NCI-H2029 treated with DMSO at 0.1 percent for 48 hours (cell line): ENCODE measurements at places on chromosomes 1 and 21.
A peak's percentile ranks its signal among the peaks of the same experiment; 100 is the strongest.

- DNase-seq, result no peak
Observed at GRCh38 chr1:3364983-3365382, 89.5 kb upstream of the ARHGEF16 start.

- no peak for DNase-seq
Observed at GRCh38 chr1:168759077-168759476, 30.1 kb upstream of the DPT start.

DNA sequence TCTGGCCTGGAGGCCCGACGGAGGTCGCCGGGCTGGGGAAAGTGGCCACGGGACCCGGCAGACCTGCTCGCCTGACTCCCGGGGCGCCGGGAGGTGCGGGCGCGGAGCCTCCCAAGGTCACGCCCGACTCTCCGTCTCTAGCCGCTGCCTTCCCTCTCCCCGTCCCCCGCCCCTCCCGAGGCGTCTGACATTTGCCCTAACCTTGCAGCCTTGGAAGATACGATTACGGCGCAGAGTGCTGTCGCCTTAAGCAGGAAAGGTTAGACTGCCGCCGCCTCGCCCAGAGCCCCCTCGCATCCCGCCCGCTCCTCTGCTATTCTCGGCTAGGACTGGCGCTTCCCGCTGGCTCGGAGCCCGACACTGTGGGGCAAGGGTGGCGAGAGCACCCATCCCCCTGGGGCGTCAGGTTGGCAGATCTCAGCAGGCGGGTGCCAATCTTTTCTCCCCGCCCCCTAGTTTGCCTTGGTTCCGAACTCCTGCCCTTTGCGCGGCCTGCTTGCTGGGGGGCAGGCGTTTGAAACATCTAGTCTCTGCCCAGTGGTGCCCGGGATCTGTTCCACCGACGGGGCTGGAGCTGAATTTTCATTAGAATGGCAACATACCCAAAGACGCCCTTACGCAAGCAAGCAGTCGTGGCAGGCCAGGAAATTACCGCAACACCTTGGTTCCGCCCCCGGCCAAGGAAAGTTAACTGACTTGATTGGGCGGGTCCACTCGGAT lies 835 bp downstream of the PGM1 start:
- peak; percentile 60 for DNase-seq

DNA sequence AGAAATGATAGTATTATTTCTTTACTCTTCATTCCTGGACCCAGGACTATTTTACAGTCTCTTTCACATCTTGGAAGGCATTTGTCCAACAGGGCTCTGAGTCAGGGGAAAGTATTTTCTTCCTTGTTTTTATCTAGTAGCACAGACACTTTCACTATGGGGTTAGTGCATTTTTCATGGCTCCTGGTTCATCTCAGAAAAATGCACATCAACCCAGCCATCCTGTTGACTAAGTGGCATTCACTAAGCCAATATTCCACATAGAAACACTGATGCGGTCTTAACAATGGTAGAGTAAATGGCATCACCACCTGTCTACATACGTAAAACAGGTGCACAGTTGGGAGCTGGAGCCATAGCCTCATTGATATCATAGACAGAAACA lies 87.4 kb upstream of the C1orf21 start:
- DNase-seq, result no peak

GRCh38 chr1:234586304-234586703 lies 23.7 kb downstream of the IRF2BP2 start:
- no peak for DNase-seq

GRCh38 chr1:1001057-1001783 lies 1.3 kb upstream of the HES4 start:
- no peak for DNase-seq

DNA sequence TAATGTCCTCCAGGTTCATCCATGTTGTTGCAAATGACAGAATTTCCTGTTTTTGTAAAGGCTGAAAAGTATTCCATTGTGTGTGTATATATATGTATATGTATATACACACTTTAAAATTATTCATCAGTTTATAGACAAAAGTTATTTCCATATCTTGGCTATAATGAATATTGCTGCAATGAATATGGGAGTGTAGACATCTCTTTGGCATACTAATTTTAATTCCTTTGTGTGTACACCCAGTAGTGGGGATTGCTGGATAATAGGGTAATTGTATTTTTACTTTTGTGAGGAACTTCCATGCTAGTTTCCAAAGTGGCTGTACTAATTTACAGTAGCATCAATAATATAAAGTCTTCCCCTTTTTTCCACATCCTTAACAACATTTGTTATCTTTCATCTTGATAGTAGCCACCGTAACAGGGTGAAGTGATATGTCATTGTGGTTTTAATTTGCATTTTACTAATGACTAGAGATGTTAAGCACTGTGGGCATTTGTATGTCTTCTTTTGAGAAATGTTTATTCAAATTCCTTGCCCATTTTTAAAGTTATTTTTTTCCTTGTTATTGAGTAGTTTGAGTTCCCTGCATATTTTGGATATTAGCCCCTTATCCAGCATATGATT lies 243.0 kb downstream of the PDE4B start:
- no peak for DNase-seq

DNA sequence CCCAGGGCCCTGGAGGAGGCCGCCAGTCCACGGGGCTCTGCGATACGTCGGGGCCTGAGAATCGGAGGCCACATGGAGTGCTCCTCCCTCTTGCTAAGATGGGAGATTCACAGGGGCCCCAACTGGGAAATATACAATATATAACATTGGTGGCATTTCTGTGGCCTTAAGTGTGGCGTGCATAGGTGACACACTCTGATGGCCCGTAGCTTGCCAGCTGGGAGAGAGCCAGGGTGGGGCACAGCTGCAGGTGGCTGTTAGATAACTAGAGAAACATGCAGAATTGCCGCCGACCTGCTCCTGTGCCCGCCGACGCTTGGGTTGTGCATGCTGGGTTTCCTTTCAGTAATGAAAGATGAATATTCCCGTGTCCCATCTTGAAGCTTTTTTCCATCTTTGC lies 30.1 kb downstream of the UMODL1 start:
- no peak for DNase-seq

- no peak for DNase-seq
Observed at GRCh38 chr1:25128121-25128621, 104.1 kb downstream of the SYF2 start.

GRCh38 chr1:153430561-153430960 lies 14.2 kb downstream of the S100A7A start:
- no peak for DNase-seq

DNA sequence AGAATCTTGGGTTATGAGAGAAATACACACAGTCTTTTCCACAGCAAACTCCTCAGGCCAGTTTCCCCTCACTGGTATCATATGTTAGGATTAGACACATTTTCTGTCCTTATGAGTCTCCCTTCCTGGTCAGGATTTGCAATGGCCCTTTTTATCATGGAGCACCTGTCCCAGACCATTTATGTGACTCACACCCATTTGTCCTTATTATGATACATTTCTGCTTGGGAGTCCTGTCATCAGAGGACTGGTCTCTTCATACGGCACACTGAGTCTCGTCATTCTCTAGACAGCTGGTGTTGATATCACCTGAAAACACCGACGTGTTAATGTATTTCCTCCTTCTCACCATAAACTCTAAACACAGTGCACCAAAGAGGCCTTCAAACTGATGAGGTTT lies 105.0 kb upstream of the SYT6 start:
- no peak for DNase-seq

- no peak for DNase-seq
Observed at GRCh38 chr1:171367436-171367835, 53.5 kb downstream of the FMO4 start.

- DNase-seq, result no peak
Observed at GRCh38 chr1:108502138-108502537, 52.0 kb downstream of the NBPF6 start.

DNA sequence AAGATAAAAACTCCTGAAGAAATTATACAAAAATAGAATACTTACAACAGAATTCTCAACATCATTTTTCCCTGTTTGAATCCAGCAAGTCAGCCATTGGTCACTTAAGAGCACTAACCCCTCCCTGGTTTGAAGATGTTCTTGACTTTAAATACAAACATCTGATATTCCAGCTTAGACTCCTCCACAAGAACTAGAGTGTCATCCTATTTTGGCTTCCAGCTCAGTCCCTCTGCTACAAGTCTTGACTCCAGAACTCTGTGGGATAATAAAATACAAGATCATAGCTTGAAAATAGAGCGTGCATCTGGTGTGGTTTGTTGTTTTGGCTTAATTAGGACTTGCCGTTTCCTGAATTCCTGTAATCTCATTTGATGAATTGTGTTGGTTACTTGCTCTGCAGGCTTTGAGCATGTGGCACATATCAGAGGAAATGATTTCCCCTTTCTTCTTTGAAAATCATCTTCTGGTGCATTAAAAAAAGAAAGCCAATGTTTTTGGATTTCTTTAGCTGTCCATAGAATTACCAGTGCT lies 63.7 kb upstream of the DPT start:
- DNase-seq, result no peak

GRCh38 chr1:212683357-212683722 lies 16.3 kb downstream of the BATF3 start:
- no peak for DNase-seq

DNA sequence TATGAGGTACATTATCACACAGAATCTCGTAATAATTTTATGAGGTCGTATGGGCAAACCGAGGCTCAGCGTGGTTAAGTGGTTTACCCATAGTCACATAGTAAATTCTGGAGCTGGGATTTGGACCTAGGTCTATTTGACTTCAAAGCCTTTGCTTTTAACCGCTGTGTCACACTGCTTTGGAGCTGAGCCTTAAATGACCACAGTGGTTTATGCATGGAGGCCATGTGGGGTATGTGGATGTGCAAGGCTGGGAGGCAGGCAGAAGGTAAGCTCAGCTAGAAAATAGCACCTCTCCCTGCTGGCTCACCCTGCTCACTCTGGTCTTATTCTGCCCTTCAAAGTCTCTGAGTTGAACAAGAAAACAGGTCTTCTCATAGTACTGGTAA lies 269.5 kb downstream of the TRABD2B start:
- DNase-seq, result no peak

DNA sequence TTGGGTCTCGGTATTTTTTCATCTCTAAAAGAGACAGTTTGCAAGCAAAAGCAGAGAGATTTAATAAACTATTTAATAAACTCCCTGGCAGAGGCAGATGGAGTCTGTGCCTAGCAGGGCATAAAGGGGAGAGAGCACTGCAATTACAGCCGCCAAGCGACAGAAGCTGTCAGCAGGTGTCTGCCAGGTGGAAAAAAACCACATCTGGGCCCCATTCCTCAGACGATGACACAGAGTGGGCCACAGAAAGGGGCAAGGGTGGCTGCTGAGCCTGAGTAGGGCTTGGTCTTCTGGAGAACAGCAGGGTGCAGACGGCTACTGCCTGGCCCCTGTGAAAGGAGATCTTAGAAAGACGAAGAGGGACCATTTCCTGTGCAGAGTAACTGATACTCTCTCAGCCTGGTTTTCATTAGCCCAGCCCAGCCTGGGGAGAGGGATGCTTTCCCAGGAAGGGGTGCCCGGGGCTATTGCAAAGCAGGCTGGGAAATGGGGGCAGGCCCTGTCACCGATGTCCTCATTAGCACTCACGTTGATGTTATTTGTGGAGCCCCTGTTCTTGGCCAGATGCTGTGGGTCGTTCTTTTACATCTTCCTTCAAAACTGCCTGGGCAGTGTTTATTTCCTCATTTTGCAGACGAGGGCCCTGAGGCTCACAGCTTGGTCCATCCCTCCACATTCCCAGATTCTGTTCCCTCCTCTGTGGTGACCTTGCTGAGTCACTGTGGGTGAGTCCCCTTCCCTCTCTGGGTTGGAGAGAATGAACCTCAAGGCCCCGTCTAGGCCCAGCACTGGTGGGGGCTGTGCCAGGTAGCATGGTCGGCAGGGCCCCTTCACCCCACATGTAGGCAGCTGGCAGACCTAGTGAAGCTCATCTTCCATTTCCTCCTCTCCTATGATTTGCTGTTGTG lies 472.7 kb downstream of the PTPRU start:
- no peak for DNase-seq

- DNase-seq, result no peak
Observed at GRCh38 chr21:38721958-38722357, 83.8 kb upstream of the ETS2 start.

DNA sequence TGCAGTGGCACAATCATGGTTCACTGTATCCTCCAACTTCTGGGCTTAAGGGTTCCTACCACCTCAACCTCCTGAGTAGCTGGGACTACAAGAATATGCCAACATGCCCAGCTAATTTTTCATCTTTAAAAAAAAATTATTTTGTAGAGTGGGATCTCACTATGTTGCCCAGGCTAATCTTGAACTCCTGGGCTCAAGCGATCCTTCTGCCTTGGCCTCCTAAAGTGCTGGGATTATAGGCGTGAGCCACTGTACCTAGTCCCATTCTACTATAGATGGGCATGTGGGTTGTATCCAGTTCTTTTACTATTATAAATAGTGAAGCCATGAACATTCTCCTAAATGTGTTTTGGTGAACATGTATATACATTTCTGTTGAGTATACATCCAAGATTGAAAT lies 57.9 kb upstream of the PAXBP1 start:
- DNase-seq, result no peak

- DNase-seq, result no peak
Observed at GRCh38 chr21:17759511-17760178, 59.5 kb downstream of the C21orf91 start.
